ENCODE measurements at places on chromosomes 12 and 14.

GRCh38 chr12:11158885-11159444 is 12.0 kb upstream of the SMIM10L1 start:
- no peak for DNase-seq

DNA sequence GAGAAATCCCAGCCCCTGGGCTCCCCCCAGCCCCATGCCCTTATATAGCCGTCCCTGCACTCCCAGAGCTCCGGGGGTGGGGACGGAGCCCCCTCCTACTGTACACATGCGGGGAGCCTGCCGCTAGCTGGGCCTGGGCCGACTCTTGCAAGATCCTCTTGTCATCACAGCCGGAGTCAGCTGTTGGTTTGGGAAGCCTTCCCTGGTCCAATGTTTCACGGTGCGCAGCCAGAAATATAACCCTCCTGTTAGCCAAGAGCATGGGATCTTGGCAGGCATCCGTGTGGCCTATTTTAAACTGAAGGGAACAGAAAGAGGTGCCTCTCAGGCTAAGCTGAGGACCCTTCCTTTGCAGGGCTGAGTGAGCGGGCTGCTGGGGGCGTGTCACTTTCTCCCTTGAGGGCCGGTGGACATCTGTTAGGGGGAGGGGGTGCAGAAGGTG is 175.3 kb downstream of the TSPAN9 start:
- peak; percentile 74 for DNase-seq

- no peak for DNase-seq
Measured at GRCh38 chr12:46108721-46109120, 118.3 kb upstream of the SCAF11 start.

GRCh38 chr12:39138268-39138667 is 232.9 kb upstream of the CPNE8 start:
- no peak for DNase-seq

DNA sequence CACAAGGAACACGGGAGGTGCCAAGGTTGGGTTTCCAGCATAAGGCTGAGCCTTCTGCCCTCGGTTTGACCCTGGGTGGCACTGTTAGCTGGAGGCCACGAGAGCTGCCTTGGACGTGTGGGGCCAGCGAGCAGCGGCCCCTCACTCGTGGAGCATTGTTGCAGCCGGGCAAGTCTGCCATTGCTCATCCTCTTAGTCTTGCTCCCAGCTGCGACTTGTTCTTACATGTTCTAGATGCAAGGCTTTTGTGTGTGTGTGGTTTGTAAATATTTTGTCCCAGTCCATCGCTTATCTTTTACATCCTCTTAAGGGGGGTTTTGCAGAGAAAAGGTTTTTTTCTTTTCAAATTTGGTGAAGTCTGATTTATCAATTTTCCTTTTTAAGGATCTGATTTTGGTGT is 21.1 kb upstream of the C1S start:
- no peak for DNase-seq

DNA sequence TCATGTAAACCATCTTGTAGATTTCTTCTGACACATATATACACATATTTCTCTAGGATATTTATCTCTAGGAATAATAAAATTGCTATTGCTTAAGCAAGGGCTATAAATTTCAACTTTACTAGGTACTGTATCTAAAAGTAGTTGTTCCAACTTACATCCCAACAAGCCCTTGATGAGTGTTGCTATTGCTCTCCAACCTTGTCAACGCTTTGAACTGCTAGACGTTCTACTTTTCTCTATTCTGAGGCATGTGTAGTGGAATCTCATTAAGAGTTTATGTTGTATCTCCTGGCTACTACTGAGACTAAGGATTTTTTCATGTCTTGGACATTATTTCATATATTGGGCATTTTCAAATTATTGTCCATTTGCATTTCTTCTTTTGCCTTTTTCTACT is 321.5 kb upstream of the SOX5 start:
- no peak for DNase-seq

DNA sequence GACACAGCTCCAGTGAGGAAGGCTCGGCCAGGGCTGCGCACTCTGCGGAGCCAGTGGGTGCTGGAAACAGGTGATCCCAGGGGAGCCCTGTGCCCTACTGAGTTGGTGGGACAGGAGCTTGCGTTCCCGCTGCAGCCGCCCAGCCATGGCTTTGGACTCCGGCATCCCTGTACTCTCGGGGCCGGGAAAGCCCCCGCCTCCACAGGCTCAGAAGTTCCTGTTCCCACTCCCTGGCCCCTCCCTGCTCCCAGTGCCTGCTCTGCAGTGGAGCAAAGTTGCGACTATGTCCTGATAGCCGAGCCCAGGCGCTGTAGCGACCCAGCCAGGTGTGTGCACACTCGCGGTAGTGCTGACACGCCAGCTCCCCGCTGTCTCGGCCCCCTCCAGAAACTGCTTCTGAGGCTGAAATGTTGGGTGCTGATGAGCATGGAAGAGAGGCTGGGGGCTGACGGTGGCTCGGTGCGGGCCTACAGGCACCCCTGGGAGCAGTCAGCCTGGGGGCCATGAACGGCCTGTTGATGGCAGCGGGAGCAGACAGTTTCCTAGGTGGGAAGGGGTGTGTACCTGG is 344.6 kb upstream of the MGAT4C start:
- no peak for DNase-seq

DNA sequence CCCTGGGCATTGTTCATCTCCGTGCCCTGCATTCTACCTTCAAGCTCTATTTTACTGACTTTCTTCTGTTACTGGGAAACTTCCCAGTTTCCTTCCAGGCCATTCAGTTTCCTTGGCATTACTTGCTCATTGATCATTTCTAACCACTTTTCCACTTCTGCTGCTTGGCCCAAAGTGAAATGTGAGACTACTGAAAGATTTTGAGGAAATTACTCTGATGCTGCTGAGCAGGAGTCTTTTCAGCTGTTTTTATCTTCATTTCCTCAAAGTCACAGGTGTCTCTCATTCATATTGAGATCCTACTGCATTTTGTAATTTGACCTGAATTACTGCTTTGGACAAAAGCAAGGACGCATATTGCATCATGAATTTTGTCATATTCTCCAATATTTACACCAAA is 26.4 kb upstream of the DBX2 start:
- no peak for DNase-seq

DNA sequence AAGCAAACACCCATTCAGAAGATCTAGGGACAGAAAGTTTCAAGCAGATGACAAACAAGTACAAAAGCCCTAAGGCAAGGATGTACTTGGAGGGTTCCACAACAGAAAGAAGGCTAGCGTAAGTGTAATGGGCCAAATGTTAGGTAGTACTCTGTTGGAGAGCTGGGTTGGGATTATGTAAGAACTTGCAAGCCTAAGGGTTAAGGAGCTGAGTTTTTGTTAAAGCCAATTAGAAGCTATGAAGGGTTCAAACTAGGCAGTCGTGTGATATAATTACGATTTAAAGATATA is 41.4 kb downstream of the HECTD1 start:
- DNase-seq: no peak

- no peak for DNase-seq
Measured at GRCh38 chr12:33596061-33596460, 156.4 kb upstream of the SYT10 start.

- DNase-seq: peak; percentile 10
Measured at GRCh38 chr12:70449074-70449752, 83.1 kb downstream of the KCNMB4 start.

DNA sequence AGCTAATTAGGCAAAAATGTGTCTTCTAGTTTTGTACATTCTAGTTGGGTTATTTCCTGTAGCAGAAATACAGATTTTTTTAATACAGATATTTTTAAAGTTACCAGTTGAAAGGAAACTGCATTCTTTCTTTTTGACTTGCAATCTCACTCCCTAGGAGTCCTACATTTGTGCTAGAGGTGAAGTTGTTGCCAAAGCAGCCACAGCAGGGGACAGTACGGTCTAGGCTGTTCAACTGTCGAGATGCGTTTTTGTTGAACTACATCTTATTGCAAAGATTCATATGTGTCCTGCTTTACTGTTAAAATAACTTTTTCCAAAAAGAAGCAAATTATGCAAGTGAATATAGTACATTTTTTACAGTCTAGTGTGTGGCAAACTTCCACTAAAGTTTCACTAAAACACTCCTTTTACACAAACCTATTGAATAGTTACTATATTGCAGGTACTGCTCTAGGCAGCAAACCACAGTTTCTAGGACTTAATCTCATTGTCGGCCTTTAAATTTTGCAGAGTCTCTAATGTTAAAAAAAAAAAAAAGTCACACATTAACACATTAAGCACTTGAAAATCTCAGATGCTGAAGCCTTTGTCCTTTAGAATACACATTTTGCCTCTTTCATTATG is 30.2 kb upstream of the SRGAP1 start:
- no peak for DNase-seq

DNA sequence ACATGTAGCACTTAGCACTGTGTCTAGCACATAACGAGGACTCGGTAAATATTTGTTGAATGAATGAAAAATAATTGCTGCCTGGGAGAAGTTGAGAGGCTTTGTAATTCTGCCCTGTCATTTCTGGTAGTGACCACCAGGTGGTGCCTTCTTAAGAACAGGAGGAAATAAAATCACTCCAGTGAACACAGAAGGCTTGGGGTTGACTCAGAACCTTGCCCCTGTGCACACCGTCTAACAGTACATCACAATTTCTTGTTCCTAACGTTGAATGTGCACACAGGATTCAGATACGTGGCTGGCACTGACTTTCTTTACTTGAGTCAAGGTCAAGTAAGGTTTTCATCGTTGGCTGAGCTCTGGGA is 91.8 kb downstream of the RGS6 start:
- peak; percentile 21 for DNase-seq

- DNase-seq: peak; percentile 81
Measured at GRCh38 chr12:46154221-46154985, 114.4 kb downstream of the SLC38A1 start.

DNA sequence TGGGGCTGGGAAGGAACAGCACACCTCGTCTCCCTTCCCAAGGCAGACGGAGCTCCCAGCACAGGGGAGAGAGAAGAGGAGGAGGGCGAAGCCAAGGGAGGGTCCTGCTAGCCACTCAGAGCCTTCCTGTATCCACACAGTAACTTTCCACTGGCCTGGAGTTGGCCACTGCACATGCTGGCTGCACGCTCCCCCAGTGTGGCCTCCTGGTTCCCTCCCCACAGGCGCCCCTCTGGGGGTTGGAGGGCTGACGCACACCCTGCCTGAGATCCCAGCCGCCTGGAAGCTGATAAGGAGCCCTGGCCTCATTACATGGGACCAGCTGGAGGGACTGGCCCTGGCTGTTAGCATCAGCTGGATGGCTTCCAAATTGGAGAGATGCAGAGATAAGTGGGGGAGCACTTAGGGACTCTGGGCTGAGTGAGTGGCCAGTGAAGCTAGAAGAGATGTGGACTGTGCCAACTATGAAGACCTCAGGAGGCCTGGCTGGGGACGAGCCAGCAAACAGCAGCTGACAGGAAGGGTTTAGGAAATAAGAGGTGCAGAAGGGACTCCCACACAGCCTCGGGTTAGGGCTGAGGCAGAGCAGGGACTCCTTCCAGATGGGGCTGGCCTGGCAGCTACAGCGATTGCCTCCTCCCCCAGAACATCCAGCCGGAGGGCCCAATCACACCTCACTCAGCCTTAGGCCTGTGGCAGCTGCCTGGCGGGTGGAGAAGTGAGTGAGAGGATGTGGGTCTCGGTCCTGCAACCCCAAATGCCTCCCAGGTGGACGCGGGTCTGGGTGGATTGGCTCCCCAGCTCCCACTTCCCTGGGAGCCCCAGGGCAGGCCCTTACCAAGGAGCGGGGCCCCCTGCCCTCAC is 26.3 kb upstream of the BCDIN3D start:
- peak; percentile 97 for DNase-seq

- DNase-seq: no peak
Measured at GRCh38 chr12:30757316-30757715, 2.6 kb upstream of the CAPRIN2 start.

- DNase-seq: no peak
Measured at GRCh38 chr14:53885136-53885640, 71.4 kb downstream of the BMP4 start.

DNA sequence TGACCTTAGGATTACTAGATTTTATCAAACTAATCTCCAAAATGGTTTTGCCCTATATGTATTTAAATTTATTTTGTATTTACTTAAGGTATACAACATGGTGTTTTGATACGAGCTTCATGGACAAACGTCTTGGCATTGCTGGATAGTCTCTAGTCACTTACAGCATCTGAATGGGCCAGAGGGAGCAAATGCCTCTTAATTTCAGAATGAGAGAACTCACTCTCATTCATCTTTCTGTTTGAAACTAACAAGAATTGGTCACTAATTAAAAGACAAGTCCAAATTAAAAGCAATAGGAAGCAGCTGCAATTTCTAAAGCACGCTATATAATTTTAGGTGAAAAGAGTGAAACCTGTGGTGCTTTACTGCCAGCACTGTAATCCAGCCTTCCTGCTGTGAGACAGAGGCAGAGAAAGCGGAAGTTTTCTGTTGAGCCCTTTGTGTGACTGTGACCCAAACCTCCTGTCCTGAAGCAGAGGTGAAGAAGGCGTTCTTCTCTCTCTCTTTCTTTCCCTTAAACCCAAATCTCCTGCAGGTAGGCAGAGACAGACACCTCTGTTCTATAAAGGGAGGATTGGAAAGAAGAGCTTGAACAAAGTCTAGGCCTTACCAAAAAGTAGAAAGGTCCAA is 184.6 kb upstream of the NAV3 start:
- DNase-seq: no peak

- no peak for DNase-seq
Measured at GRCh38 chr12:105470601-105471000, 140.1 kb downstream of the C12orf75 start.

DNA sequence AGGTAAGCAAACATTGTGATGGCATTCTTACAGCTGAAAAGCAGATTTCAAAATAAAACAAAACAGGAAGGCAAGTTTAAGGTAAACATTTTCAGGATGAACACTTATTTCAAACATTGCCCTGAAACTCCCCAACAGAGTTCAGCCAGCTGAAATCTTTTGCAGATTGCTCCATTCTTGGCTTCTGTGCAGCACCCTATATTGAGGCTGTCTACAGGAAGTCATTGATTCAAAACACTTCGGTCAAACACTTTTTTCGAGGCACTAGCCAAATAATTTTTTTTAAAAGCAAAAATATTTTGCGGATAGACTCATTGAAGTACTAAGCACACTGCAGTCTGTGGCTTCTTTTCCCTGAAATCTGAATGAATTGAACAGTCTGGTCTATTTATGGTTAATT is 318.1 kb upstream of the PDE3A start:
- no peak for DNase-seq

DNA sequence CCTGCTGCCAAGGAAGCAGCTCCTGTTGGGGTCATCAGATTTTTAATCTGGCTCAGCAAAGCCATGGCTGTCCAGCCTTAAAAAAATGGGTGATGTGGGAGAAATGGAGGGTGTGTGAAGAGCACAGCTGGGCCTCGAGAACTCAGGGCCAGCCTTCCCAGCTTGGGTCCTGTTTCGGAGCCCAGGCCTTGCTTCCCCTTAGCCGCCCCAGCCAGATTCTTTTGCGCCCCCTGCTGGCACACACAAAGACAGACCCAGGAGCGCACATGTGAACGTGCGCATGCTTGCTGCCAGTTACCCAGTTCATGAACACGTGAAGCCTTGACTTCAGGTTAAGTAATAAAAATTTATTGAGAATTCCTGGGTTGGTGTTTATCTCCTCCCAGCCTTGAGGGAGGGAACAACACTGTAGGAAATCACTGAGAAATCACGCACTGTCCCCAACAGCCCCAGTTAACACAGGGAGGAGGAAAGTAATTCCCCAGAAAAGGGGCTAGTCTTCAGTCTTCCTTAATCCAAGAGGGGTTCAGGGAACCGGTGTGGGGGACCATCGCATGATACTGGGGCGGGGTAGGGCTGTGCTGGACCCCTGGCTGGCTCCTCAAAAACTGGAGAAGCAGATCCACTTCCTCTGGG is 5.3 kb downstream of the PHB2 start:
- peak; percentile 82 for DNase-seq

All from IMR-90 (cell line).